ENCODE measurements at places on chromosomes 6 and 20.

DNA sequence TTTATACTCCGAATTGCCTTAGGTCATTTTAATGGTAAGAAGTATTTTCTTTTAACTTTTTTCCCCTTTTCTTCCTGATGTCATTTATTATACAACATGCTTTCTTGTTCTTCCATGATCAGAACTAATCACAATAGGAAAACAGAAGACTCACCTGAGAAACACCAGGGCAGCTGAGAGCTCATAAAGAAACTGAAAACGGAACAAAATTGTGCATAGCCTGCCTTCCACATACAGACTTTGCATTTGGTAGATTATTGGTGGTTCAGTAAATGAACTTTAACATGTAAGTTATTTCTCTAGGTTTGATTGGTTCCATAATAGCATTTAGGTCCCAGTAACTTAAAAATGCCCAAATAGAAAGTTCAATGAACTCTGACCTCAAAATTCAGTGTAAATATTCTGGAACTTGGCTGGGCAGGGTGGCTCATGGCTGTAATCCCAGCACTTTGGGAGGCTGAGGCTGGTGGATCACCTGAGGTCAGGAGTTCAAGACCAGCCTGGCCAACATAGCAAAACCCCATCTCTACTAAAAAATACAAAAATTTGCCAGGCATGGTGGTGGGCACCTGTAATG lies 161.1 kb upstream of the DTNBP1 start:
- DNase-seq: no peak

DNA sequence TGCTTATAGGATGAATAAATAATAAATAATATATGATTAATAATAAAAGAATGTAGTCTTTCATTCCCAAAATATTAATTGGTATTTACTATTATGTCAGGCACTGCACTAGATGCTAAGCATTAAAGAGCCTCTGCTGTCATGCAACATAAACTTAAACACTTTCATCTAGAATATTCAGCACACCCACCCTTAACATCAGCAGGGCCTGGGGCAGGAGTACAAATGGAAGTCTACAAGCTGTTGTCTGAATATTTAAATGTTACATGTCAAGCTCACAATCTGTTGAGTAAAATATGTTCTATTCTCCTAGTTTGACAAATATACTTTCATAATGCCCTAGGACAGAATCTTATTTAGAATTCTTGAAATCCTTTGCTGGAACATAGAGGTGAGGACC lies 395.1 kb downstream of the EPM2A start:
- DNase-seq: no peak

DNA sequence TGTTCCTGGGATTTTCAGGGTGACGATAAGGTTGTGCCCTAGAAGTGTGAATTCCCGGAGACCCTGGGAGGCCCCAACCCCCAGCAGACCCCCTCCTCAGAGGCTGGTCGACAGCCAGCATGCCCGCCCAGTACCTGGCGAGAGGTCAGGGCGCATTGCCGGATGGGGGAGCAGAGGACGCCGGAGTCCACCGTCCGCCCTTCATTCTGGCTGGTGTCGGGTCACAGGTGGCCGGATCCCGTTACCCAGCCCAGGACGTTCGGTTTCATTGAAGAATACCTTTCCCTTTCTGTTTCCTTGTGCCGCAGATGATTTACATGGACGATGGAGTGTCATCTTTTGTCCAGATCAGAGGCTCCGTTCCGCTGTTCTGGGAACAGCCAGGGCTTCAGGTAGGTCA lies 61.3 kb downstream of the SYNJ2 start:
- no peak for DNase-seq

DNA sequence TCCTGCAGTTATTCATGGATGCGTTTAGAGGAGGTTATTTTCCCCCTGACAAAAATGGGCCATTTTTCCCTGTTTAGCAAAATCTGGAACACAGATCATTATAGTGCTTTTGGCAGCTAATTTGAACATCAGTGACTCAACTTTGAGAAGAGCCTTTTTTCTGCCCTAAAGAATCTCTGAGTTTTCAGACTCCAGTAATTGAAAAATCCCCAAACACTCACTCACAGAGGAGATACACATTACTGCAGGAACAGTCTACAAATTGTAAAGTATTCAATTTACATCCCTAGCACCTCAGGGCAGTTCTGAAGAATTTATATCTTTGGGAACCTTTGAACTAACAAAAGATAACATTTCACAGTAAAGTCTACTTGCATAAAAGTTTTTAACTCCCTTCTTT lies 966.6 kb upstream of the SLC35B3 start:
- no peak for DNase-seq

DNA sequence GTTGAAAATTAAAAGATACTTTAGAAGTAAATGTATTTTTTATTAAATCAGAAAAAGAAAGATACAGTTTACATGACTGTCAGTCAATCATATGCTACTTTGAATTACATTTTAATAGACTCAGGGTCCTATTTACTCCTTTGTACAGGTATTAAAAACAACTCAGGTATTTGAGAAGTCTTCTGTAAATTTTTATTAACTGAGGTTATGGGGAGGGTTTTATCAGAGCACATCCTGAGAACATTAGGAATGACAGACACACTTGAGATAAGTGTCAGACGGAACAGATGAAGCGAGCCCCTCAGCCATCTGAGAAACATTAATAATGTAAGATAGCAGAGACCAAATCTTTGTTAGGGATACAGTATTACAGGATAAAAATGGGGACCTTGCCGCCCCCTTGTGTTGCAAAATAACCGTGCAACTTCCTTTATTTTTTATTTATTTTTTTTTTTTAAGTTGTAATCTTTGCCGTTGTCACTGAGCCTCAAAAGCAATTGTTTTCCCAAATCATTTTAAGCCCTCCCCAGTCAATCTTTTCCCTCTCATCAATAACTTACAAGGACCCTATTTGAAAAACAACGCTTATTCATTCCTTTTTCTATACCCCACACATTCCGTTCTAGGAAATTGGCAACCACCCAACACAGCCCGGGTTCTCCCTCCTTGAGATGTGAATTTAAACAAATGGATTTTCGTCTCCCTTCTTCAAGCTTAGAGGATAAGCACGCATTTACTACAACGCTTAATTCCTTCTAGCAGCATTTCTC lies 126.7 kb downstream of the BCAS1 start:
- peak; percentile 45 for DNase-seq

DNA sequence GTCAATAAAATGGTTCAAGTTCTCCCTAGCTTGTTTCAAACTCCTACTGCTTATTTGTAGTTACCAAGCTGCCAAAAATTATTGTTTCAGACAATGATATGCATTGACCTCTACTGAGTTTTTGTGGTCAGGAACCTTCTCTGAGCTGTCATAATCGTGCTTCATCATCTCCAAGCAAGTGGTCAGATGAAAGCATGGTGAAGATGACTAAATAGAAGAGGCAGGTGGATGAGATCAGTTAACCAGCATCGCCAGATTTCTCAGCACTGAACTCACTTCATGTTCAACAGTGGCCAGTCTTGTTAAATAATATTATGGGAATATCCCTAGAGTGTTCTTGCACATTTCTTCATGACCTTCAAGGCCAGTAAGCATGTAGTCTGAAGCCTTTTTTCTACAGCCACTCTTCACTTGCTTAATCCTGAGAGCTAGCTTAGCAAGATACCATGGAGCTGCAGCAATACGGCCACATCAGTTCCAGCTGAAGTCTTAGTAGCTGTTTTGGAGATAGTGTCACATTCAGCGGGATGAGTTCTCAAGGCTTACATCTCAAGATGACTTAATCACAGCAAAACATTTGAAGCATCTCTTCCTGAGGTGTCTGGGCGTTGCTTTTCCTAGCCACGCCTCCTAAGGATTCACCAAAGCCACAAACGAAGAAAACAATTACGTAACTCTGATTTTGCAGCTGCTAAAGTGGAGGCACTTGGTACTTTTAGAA lies 101.6 kb upstream of the TMEM30A start:
- peak; percentile 90 for DNase-seq

- DNase-seq: peak; percentile 1
These were observed 43.0 kb upstream of the CCR6 start for GRCh38 chr6:167079853-167080297.

- DNase-seq: peak; percentile 60
These were observed 96.3 kb downstream of the FOXF2 start for GRCh38 chr6:1485678-1486077.

- no peak for DNase-seq
These were observed 4.2 kb upstream of the HIVEP1 start for GRCh38 chr6:12007887-12008286.

- DNase-seq: no peak
These were observed 516.9 kb downstream of the TFAP2B start for GRCh38 chr6:51335543-51335942.

GRCh38 chr6:30769088-30769852 lies 24.9 kb upstream of the IER3 start:
- peak; percentile 88 for DNase-seq

DNA sequence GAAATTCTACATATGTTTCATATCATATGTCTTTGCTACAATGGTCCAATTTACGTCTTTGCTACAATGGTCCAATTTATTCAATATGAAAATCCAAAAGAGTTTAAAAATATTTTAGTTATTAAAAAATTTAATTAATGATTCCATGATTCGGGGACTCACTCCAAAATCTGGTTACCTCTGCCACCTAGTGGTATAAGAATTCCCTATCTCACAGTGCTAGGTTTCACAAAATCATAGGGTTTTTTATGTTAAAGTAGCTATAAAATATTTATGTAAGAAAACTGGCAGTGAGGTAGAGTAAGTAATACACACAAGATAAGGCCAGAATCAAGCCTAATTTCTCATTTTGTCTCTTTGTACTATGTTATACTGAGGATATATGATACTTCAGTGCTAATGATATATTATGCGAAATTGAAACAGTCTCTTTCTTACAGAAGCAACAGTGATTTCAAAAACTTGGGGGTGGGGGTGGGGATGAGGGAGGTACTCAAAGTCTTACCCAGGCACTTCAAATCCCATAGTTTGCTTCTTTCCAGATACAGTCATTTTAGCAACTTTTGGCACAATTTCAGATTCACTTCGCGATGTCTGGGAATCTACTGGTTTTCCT lies 52.3 kb downstream of the HBS1L start:
- DNase-seq: peak; percentile 18

- peak; percentile 73 for DNase-seq
These were observed 44.1 kb upstream of the TGM2 start for GRCh38 chr20:38209054-38209675.
